ENCODE measurements at places on chromosomes 3 and 15.

GRCh38 chr3:59919586-59919985 is 869.8 kb upstream of the CFAP20DC start:
- DNase-seq = peak; percentile 4

DNA sequence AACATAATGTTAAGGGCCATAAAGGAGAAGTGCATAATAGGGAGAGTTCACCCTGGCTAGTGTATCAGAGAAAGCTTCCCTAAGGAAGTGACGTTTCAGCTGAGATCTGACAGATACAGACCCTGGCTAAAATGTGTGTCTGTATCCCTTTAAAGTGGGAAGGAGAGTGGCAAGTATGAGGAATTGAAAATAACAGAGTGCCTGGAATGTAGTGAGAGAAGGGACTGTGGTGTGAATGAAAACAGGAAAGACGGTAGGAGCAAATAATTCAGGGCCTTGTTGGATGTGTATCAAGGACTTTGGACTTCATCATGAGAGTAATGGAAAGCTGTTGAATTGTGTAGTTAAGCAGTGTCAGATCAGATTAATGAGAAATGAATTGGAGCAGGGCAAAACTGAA is 30.5 kb downstream of the NEO1 start:
- peak; percentile 3 for DNase-seq

GRCh38 chr3:184532940-184533732 is 28.4 kb upstream of the EPHB3 start:
- DNase-seq = no peak

DNA sequence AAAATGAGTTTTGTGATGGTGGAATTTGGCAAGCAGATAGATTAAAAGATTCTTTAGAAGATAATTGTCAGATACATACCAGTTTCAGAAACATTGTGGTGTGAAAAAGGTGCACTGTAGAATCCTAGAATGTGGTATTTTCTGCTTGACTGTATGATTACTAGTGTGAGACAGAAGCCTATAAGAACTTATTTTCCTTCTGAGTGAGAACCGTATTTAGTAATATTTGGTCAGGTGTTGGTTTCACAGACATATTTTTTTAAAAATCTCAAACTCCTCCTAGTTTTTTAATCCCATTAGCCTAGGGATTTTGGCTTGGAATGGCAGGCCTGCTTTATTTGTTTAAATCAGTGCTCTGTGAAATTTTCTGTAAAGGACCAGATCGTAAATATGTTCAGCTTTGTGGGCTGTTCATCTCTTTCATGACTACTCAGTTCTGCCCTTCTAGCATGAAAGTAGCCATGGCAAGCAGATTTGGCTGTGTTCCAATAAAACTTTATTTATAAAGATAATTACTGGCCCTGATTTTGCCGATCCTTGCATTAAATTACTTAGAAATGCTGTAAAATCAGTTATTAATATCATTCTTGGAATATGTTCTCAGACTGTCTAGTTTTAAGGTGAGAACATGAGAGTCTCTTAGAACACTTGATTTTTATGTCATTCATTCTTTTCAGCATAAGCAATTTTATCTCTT is 205.1 kb downstream of the ITPR1 start:
- no peak for DNase-seq

- DNase-seq = no peak
Observed at GRCh38 chr15:67639591-67639990, 97.1 kb downstream of the MAP2K5 start.

GRCh38 chr3:174498638-174499037 is 360.5 kb upstream of the NAALADL2 start:
- no peak for DNase-seq

GRCh38 chr15:98651036-98651481 is 2.7 kb downstream of the IGF1R start:
- DNase-seq = peak; percentile 10

- DNase-seq = no peak
Observed at GRCh38 chr3:27089068-27089467, 280.1 kb downstream of the NEK10 start.
